NCI-H1417 (cell line): ENCODE measurements at places on chromosomes 7 and 10.
A peak's percentile ranks its signal among the peaks of the same experiment; 100 is the strongest.

- no peak for DNase-seq
These were observed 107.7 kb downstream of the BBS9 start for GRCh38 chr7:33237036-33237435.

GRCh38 chr10:91740353-91740924 lies 57.8 kb upstream of the TNKS2 start:
- DNase-seq: no peak

DNA sequence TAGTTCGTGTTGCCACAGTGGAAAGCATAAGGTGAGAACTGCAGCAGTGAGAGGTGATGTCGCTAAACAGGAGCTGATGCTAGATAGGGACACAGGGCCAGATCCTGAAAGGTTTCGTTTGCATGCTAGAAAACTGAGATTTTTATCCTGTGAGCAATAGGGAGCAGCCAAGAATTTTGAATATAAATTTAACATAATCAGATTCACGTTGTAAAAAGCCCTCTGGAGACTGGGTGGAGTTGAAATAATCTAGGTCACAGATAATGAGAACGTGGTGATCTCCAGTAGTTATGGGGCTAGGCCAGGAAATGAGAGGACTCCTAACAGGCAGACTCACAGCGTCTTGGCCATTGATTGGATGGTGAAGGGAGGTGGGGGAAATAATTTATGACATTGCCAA lies 92.1 kb upstream of the IMMP2L start:
- no peak for DNase-seq

GRCh38 chr7:101817471-101818286 lies at the start of gene CUX1:
Gene CUX1 (plus strand): TSS chr7:101817626. CDS start chr7:101817640, 14 bp downstream.
- peak; percentile 65 for DNase-seq

DNA sequence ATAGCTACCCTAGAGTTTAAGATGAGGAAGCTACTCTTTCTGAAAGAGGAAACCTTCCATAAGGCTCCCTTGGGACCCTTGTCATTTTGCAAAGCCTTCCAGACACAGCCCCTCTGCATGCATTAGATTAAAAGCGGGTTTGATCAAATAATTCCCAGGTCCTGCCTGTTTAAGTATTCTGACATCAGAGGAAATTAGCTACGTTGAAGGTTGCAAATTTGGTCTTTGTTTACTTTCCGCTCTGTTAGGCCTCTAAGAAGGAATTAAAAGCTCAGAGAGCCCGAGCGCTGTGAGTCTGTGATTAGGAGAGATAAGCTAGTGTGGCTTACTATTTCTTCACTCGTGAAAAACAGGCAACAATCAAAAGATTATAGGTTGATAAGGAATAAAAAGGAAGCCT lies 1.4 kb upstream of the THSD7A start:
- DNase-seq: peak; percentile 88

DNA sequence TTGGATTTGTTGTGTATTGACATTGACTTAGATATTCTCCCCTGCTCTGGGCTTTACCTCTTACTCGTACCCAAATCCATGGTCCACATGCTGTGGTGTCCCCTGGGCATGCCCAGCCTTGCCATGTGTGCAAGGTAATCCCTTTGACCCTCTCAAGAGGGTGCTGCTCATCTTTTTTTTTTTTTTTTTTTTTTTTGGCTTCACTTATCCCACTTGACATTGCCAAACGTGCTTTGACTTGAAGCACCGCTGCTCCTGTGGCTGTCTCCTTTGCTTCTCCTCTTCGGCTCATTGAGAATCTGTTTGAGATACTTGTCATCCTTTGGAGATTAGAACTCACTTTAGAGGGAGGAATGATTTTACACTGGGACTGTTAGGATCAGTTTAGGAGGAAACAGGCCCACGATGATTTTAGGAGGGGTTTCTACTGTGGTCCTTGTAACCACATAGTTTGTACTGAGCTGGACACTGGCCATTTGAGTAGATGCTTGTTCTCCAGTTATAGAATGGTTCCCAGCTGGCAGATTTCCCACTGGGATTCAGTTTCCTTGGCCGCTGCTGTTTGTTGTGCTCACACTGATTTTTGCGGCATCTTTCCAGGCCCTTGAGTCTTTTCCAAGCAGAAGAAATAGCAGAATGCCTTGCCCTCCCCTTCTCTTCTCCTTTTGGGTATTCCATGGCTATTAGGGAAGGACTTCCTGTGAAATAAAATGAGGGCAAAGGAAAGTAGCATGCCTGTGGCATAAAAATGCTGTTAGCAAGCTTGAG lies 184.8 kb downstream of the AUTS2 start:
- peak; percentile 90 for DNase-seq

DNA sequence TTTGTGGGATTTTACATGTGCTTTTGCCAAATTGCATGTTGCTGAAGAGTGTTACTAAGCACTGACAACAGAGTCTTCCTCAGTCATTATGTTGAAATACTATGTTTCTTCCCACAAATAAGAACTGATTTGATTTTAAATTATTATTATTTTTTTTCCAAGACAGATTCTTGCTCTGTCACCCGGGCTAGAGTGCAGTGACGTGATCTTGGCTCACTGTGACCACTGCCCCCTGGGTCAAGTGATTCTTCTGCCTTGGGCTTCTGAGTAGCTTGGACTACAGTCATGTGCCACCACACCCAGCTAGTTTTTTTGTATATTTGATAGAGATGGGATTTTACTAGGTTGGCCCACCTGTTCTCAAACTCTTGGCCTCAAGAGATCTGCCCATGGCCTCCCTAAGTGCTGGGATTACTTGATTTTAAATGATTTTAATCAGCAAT lies 42.3 kb downstream of the MINPP1 start:
- DNase-seq: no peak

DNA sequence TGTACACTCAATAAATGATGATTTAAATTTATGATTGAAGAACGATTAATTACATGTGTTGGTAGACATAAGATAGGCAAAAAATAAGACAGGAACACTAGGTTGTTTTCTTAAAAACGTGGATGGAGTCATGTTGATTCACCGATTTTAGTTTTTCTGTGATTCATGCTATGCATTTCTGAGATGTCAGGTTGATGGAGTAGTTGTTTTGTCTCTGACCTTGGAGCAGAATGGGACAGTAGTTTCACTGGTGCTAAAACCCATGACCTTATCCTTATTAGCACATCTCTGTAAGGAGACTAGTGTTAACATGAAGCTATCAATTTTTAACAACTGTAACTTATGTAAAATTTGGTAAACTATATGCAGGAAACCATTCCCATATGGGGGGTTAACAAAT lies 611.6 kb upstream of the FZD8 start:
- DNase-seq: no peak

- DNase-seq: no peak
These were observed 536.4 kb downstream of the XPNPEP1 start for GRCh38 chr10:109386921-109387320.

- DNase-seq: no peak
These were observed 140.5 kb downstream of the CUX1 start for GRCh38 chr7:101957744-101958525.

GRCh38 chr7:135262623-135263320 lies 29.1 kb downstream of the STRA8 start:
- DNase-seq: peak; percentile 41

GRCh38 chr10:49070701-49071100 lies 44.6 kb downstream of the VSTM4 start:
- DNase-seq: no peak

DNA sequence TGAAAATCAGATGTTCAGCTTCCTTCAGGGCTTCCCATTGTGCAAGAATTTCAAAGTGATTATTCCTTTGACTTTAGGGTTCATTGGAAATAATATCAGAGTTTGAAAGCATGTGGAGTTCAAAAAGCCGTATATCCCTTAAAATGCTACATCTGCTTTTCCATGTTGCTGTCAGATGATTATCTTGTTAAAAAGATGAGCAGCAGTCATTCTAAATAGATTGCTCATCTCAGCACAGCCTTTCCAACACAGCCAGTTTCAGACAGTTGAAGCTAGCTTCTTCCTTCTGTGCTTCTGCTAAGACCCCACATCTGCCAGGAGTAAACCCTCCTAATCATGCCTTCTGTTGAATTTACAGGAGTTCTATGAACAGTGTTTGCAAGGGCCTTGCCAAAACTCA lies 204.4 kb upstream of the PTER start:
- DNase-seq: no peak

- DNase-seq: no peak
These were observed 44.3 kb upstream of the PPP1R17 start for GRCh38 chr7:31642681-31643115.

DNA sequence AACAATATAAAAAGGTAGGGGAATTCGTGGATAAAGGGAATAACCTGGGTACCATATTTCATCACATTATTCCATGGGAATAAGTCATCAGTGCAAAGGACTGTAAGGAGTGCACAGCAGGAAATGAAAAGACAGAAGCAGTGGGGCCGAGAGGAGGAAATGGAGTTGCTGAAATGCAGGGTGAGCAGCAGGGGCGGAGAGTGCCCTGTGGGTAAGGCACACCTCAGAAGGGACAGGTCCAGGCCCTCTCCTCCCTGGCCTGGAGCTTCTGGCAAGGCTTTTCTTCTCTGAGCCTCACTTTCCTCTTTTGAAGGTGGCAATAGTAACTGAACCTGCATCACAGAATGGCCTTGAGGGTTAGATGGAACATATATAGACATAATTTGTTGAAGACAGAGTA lies 26.2 kb downstream of the IKZF1 start:
- no peak for DNase-seq

- peak; percentile 94 for DNase-seq
These were observed at the start of gene ZC3HAV1L for GRCh38 chr7:139035586-139036353. Gene ZC3HAV1L (minus strand): TSS chr7:139036042. CDS start chr7:139036017, 25 bp downstream.

DNA sequence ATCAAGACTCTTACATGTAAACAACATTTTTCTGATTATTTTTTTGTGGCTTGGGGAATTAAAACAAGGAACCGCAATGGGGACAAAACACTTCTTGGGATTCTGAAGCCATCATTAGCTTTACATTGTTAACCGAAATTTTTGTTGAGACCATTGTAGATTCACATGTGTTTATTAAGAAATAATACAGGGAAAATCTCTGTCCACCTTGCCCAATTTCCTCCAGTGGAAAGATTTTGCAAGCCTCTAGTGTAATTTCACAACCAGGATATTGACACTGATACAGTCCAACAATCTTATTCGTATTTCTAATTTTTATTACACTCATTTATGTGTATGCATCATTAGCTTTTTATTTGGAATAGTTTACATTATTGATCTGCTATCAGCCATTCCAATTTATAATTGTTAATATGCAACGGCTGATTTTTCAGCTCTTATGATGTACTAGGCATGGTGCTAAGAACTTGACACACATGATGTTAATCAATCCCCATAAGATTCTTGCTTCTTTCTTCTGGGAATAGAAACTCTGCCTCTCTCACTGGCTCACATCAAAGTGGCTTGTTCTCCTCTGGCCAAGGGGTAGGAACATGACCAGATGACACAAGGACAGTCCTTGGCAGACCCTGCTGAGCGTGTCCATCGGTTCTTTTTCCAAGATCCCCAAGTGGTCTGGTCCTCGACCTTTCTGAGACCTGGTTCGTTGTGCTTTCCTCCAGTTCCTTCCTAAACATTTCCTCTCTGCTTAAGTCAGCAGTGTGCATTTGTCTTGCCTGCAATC lies 137.6 kb downstream of the ADAM12 start:
- no peak for DNase-seq

GRCh38 chr7:158351051-158351450 lies 236.6 kb downstream of the PTPRN2 start:
- DNase-seq: no peak

GRCh38 chr7:55112056-55112455 lies 93.2 kb downstream of the EGFR start:
- no peak for DNase-seq

- DNase-seq: no peak
These were observed 7.4 kb upstream of the SMIM30 start for GRCh38 chr7:113125728-113126127.

- DNase-seq: no peak
These were observed at the start of gene OPALIN for GRCh38 chr10:96358851-96359540. Gene OPALIN (minus strand): TSS chr10:96359002. CDS start chr10:96358896, 106 bp downstream.

DNA sequence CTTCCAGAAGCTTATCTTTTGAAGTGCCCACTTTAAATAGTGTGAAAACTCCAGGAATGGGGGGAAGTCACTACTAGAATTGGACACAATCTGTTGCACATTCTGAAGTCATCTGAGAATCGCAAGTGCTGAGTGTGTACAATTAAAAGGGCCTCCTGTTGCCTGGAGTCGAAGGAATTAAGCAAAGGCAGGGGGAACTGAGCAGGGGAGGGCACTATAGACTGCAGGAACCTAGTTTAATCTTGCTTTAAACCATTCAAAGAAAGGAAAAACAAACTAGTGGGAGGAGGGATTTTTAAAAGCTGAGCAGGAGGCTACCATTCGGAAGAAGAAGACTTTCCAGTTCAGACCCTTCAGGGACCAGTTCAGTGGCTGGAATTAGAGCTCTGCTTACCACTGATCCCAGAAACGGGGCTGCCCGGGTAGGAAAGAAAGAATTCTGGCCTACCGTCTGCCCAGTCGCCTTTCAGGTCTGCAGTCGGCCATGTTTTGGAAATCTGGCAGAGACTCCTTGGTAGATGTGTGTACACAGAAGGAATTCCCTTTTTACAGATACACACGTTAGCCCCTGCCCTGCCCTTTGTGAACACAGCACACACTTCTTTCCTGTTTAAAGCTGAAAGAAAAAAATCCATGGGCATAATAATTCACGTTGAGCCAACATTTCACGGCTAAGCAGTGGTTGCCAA lies 610.6 kb upstream of the FOXK1 start:
- no peak for DNase-seq

GRCh38 chr10:128296253-128297007 lies 170.2 kb upstream of the MKI67 start:
- no peak for DNase-seq

DNA sequence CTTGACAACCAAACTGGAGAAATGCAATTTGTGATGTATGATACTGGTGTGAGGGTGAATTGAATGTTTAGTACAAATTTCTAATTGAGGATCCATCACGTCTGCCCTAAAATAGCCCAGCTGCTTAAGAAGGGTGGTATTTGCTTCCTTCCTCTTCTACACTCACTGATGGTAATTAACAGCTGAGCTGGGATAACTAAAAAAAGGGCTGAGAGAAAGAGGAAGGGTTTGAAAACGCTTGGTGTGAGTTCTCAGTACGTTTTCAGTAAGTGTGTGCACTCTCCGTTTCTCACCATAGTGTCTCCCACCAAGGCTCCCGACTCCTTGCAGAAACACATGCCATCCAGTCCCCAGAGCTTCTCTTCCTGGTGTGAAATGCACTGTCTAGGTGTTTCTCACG lies 54.3 kb downstream of the MAP3K8 start:
- no peak for DNase-seq

- no peak for DNase-seq
These were observed 130.0 kb upstream of the BTBD16 start for GRCh38 chr10:122140941-122141623.

DNA sequence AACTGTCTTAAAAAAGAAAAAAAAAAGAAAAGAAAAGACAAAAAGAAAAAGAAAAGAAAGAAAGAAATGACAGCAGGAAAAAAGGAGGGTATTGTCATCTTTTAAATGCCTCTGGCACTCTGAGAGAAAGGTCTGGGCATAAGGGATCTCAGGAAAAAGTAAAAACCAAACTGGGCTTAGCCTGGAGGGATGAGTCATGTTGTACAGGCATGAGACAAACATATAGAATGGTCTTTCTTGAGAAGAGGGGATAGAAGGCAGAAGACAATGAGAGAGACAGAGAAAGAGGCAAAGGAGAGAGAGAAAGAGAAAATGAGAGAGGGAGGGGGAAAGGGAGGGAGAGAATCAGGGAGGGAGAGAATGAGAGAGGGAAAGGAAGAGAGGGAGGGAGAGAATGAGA lies 32.3 kb upstream of the KCNMA1 start:
- DNase-seq: no peak
